Activated CD8-positive, alpha-beta memory T cell treated with anti-CD3 and anti-CD28 coated beads for 1 hour (primary cell): ENCODE measurements at places on chromosomes 5 and 9.

DNA sequence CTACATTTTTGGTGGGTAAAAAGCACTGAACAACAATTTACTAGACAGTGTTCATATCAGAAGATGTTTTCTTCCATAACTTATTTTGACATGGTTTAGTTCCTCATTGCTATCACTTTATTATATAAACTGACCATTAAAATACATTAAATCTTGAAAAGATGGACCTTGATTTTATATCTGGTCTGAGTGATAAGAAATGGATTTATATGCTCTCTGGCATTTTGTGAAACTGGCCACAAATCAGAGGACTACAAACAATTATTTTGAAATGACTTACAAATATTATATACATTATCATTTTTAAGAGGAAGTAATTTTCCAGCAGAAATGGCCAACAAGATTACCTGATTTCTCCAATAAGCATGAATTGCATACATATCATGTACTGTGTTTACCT is 23.6 kb upstream of the TRIM36 start:
- DNase-seq, result no peak

GRCh38 chr9:33082538-33083326 is 6.3 kb upstream of the SMU1 start:
- DNase-seq, result no peak

DNA sequence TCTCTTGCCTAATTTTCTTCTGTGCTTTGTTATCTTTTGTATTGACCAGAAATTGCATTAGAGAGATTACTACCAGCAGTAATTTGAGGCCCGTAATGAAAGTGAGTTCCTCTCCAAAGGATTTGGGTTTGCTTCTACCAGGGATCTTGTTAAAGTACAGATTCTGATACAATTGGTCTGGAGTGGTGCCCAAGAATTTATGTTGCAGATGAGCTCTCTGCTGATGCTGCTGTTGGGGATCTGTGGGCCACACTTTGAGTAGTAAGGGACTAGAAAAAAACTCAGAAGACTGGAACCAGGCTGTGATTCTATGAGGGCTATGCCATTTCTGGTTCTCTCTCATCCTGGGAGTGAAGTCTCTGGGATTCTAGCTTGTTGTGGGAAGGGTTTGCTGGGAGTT is 192.2 kb downstream of the SEC61B start:
- DNase-seq, result no peak

DNA sequence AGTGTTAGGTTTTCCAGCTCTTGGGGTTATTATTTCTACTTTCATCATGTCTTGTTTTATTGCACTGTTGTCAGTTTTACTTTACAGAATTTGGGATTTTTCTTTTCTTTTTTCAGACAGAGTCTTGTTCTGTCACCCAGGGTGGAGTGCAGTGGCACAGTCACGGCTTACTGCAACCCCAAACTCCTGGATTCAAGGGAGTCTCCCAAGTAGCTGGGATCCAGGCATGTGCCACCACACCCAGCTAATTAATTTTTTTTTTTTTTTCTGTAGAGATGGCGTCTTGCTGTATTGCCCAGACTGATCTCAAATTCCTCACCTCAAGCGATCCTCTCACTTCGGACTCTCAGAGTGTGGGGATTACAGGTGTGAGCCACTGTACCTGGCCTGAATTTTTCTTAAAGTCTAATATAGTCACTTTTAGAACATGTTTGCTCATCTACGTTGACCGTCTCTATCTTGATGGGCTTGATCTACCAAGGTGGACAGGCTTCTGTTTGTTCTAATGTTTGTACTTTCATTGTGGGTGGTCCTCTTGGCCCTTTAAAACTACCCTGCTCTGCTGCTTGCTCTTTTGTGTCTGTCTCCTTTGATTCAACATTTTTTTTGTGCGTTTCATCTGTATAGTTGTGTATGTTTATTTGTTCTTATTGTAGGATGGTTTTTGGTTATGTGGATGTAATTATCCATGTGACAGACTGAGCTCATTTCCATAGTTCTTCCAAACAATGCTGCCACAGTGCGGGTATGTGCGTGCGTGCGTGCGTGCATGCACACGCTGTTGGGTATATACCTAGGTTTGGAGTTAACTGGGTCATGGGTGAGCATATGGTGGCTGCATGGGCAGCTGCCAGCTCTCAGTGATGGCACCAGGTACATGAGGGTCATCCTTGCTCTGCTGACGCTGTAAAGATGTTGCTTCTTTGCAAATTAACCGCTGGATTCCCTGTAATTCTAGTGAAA is 18.1 kb downstream of the PRRC2B start:
- no peak for DNase-seq

GRCh38 chr5:149211566-149211965 is 60.1 kb upstream of the AFAP1L1 start:
- DNase-seq, result no peak

DNA sequence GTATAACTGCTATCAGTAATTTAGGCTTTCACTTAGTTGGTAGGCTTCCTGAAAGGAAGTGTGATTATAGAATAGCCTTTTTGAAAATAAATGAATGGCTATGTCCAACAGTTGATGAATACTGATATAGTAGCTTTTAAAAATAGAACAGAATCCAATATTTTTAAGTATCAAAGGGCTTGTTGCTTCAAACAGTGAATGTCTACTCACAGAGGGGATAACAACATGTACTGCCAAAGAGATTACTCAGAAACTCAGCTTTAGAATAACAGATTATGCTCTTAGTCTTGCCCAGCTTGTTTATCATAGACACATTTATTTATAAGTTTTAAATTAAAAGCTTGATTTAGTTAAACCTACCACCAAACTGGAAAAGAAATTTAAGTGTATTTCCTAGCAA is 132.6 kb downstream of the XRCC4 start:
- no peak for DNase-seq

DNA sequence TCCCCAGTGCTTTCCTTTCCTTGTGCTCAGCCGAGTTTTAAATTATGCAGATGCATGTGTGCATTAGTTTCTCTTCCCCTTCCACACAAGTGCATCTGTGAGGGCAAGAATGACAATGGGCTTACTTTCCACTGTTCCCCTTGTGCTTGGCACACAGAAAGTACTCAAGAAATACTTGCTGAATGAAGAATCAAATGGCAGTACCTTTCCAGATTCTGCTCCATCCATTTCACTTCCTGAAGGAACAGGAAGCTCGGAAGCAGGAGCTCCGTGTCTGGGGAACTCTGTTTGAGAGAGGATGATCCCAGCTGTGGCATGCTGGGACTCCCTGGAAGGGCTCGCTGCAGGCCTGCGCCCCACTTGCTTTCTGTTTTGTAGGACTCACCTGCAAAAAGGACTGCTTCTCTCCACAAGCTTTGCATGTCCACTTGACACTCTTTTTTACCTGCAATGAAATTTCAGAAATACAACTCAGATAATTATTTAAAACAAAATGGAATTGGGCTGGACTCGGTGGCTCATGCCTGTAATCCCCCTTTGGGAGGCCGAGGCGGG is 5.5 kb downstream of the MRNIP start:
- no peak for DNase-seq

DNA sequence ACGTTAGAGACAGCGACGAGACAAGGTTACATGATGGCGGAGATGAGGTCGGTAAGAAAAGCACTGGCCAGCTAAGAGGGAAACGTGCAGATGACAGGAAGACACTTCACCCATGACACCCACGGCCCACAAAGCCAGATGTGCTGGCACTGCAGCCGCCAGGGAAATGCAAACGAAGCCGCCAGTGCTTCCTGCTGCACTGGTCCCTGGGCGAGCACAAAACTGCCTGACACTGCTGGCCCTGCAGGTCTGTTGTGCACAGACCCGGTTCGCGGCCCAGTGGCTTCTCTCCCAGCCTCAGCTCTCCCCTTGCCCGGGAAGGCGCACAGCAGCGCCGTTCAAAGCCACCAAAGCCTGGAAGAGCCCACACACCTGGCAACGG is 20.3 kb downstream of the QSOX2 start:
- no peak for DNase-seq

- DNase-seq, result no peak
Measured at GRCh38 chr5:13746026-13746425, 198.5 kb downstream of the DNAH5 start.

GRCh38 chr9:31045810-31046209 is 1338.6 kb upstream of the ACO1 start:
- no peak for DNase-seq

DNA sequence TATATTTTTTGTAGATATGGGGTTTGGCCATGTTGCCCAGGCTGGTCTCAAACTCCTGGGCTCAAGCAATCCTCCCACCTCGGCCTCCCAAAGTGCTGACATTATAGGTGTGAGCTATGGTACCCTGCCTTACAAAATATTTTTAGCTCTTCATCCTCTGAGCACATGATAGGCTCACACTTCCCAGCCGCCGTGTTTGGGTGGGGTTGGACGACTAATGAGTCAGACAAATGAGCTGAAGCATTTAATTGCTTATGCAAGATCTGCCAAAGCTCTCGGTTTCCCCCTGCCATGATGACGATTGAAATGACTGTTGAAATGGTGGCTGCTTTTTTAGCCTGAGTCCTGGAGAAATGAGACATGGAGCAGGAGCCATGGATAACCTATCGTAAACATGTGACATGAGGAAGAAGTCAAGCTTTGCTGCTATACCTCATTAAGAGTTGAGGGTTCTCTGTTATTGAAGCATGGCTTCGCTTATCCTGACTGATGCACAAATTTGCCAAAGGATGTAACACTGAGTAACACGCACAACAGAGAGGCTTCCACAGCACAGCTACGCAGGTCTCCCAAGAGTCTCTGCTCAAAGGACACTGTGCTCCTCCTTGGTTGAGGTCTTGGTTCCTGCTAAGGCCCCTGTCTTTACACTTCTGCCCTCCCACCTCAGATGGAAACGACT is 48.2 kb upstream of the GFPT2 start:
- DNase-seq, result no peak

GRCh38 chr5:10964806-10965205 is 203.8 kb upstream of the DAP start:
- no peak for DNase-seq
